ENCODE measurements at places on chromosomes 4 and X.

DNA sequence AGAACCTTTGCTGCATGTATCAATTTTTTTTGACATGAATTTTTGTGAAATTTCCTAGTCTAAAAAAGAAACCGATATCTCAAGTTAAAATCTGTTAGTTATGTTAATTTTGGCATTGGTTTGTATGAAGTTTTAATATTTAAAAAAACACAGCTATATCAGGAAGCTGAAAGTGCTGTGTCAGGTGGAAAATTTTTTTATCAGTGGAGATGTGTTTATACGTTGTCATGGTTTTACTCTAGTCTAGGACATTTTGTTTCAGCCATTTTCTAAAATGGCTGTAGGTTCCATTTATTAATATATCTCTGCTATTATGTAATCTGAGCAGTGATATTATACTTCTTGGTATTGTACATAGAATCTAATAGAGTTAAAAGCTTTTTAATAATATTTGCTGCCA, 34.2 kb downstream of the OCRL start:
- no peak for DNase-seq

DNA sequence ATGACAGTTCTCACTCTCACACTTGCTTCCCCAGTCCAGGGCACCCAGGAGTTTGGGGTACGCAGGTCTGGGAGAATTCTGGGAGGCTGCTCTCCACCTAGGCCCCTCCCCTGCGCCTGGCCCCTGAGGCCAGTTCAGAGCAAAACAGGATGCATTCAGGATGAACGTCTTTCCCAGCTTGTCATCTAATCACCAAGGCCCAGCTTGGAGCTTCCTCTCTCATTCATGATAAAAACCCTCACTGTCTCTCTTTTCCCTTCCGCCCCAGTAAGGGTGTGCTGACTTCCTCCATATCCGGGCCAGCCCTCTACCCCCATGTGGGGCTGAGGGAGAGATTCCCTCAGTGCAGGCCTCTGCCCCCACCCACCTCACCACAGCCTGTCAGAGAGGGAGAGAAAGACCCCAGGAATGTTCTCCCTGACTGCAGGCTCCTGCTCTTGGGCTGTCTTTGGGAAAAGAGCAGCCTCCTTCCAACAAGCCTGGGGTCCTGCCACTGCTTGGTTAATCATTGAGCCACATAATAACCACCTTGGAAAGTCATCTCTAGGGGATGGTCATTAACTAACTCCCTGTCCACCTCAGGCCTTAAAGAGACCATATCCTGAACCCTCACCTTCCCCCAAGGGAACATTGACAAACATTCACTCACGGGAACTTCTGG, 50.1 kb downstream of the STARD8 start:
- DNase-seq = no peak

- DNase-seq = no peak
Measured at GRCh38 chrX:56728752-56729151, 291 bp upstream of the NBDY start.

- no peak for DNase-seq
Measured at GRCh38 chrX:86148594-86148993, 343 bp downstream of the DACH2 start.

DNA sequence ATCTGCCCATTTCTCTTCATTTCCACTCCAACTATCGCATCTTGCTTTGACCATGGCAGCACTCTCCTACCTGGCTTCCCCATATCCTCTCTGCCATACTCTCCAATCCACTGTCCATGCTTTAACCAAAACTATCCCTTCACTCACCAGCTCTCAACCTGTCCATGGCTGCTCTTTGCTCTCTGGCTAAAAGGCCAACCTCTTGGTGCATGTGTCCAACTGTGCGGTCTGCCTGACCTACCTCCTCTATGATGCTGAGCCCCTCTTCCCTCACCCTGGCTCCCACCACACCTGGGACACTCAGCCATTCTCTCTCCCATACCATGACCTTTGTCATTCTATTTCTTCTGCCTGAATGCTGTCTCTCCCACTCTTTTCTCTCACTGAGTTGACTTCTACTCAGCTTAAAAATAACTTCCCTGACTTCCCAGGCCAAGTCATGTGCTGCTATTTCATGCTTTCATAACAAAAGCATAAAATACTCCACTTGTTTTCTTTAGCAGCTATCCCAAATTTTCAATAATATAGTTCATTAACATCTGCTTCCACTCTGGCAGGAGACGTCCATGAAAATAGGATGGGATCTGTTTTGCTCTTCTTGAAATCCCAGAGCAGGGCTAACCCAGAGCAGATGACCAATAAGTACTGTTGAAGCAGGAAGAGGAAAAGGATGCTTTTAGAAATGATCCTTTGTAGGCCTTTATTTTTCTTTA, 29.8 kb upstream of the KLF3 start:
- DNase-seq = no peak

GRCh38 chr4:75963558-75963957, 22.7 kb upstream of the NAAA start:
- DNase-seq = no peak

DNA sequence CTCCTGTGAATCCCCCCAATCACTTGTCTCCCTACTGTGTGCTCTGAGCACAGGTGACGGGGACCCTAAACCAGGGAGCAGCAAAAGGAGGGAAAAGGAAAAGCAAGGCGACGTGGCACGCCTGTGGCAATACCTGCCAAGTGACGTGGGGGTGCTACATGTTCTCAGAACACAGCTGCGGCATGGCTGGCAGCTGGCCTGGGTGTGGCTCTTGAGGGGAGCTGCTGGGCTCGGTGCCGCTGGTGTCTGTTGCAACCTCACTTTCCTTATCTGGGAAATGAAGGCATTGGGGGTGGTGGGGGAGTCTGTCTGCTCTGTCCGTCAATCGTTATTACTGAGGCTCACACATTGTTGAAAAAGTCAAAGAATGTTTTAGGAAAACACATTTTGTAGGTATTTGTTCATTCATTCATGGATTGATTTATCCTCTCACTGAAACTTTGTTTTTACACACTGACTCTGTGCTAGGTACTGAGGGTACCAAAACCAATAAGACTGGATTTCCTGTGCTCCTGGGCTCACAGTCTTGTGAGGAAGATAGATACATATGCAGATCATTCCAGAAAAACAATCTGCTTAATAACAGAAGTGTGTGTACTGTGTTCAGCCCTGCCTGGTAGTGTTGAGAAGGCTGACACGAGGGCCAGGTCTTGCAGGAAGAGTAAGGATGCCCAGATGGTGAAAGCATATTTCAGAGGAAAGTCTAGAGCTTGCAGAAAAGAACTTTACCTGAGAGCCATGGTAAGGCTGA, 217.6 kb downstream of the PTTG2 start:
- DNase-seq = no peak

DNA sequence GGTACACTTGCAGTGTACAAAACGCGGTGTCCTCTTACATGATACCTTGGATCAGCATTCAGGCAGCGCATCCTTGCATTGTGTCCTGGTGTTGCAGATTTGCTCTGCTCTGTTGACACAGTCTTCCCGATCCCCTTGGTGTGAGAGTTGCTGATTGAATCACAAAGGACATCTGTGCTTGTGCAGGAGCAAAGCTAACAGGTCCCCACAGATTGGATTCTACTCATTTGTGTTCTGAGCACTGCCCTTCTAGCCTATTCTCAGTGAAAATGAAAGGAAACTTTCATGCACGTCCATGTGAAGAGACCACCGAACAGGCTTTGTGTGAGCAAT, 171.4 kb downstream of the FRMPD4 start:
- no peak for DNase-seq

GRCh38 chr4:146932116-146932515, 13.5 kb downstream of the TTC29 start:
- DNase-seq = no peak

- DNase-seq = no peak
Measured at GRCh38 chr4:156774422-156774821, 197.2 kb downstream of the PDGFC start.

DNA sequence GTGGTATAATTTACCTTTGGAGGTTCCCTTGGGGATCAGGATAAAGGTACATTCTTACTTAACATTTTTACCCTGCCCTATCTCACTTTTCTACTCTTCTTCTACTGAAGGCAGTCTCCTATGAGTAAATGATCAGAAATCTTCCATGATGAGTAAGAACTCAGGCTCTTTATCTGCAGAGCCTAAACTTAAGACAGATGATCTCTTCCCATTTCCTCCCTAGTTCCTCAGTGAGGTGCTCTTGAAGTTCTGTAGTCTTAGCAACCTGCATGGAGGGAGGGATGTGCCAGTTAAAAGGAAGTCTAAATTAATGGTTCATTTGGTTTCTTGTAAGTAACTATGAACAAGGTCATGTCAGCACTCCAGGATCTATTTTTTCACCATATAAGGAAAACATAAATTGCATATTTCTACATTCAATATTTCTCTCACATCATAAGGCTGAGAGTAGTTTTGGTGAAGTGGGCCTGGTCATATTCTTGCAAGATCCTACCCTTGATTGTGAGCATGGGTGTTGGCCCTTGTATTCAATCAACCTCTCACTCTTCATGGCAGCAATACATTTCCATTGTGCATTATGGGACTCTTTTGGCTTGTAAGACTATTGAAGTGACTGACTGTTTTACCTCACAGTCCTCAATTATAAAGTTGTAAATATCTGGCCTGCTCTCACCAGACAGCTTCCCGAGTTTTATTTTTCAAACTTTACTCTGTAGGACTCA, 295.5 kb downstream of the SLC7A11 start:
- no peak for DNase-seq

DNA sequence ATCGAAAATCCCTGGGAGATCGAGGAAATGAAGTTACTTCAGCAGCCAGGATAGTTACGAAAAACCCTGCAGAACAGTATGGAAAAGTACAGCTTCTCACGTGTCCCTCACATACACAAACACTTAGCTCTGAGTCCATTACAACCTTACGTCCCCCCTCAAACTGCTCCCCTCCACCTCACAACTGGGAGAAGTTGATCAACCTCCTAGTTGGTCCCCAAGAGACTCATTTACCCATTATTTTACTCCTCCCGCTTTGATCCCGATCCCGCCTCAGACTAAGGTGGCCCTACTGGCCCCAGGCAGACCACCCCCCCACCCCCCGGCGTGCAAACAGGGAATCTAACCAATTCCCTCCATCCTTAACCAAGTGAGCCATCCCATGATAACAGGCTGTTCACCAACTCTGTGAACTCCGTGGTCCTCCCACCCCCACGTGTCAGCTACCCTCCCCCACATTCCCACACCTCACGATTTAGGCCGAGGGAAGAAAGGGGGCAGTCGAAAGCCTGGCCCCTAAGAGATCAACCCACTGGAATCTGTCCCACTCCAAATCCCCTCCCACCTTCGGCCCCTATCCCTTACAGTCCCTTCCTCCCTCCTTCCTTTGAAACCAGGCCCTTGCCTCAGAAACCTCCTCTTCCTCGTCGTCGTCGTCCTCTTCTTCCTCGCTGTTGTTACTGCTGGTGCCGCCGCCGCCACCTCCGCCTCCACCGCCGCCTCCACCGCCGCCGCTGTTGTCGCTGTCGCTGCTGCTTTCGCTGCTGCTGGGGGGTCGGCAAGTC, 755 bp downstream of the ANKRD17 start:
- DNase-seq = no peak

DNA sequence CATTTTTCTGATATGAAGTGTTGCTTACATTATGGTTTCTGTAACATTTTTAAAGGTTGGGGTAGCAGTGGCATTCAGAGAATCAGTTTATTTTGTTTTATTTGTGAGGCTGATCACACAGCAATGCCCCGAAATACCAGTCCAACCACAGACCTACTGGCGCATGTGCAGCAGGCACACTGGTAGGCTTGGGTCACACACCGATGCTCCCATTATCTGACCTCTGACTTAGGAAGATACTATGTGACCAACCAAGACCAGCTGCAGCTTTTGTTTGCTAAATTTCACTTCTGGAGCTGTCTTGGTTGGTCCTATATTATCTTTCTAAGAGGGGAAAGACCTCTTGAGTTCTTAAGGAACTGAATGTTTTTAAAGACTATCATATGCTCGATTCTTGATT, 18.7 kb downstream of the PGM2 start:
- DNase-seq = no peak

- DNase-seq = no peak
Measured at GRCh38 chr4:124123181-124123580, 589.4 kb downstream of the ANKRD50 start.

DNA sequence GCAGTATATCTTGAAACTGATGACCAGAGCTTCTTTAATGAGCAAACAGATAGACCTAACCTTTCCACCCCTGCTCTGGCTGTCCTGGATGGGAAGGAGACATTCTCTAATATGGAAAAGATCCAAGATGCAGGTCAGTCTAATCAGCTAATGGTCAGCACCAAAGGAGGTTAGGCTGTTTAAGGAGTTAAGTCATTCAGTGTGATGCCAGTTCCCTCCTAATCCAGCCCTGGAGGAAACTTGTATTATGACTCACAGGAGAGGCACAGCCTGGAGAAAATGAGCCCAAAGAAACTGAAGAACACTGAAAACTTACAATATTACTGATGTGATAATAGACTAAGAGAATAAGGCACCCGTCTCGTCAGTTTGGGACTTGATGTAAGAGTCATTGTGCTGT, 323.0 kb downstream of the HNRNPD start:
- DNase-seq = no peak

DNA sequence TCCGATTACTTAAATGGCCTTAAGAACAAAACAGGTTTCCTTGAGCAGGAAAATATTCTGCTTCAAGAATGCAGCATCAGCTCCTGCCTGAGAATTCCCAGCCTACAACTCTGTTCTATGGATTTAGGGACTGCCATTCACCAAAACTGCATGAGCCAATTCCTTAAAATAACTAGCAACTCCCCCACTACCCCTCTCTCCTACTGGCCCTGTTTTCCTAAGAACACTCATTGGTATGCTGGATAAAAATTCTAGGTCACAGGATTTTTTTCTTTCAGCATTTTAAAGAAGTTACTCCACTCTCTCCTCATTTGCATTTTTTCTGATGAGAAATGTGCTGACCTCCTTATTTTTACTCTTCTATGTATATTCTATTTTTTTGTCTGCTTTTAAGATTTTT, 347.1 kb downstream of the IDS start:
- no peak for DNase-seq

DNA sequence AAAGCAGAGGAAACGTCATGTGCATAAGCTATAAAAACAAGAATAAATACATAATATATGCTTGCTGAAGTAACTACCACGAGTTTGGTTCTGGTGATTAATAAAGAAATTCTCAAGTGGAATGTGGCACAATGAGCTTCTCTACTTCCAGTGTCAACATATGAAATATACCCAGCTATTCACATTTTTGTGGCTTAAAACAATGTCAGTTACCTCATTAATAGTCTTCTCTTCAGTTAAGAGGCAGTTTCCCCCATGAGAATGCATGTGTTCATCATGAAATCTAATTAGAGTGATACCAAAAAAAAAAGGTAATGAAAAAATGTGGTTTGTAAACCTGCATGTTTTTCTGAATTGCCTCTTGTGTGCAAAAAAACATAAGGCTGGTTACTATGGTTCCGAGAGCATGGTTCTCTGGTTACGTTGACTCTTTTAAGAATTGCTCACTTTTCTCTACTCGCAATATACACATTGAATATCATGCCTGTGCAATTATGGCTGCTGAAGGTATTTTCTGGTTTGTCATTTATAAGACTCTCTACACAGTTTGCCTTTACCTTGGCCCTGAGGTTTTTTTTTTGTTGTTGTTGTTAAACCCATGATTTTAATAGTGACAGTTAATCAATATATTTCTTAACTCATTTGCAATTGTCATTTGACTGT, 108.2 kb downstream of the PCDH7 start:
- no peak for DNase-seq

- no peak for DNase-seq
Measured at GRCh38 chrX:66625525-66625924, 13.4 kb downstream of the EDA2R start.

GRCh38 chr4:39384563-39384962, 18.4 kb upstream of the RFC1 start:
- DNase-seq = no peak

GRCh38 chr4:135365065-135365464, 1163.5 kb upstream of the PABPC4L start:
- DNase-seq = no peak

- DNase-seq = no peak
Measured at GRCh38 chrX:81662381-81662780, 460.5 kb downstream of the SH3BGRL start.
